ENCODE measurements at places on chromosomes 1 and 21.

DNA sequence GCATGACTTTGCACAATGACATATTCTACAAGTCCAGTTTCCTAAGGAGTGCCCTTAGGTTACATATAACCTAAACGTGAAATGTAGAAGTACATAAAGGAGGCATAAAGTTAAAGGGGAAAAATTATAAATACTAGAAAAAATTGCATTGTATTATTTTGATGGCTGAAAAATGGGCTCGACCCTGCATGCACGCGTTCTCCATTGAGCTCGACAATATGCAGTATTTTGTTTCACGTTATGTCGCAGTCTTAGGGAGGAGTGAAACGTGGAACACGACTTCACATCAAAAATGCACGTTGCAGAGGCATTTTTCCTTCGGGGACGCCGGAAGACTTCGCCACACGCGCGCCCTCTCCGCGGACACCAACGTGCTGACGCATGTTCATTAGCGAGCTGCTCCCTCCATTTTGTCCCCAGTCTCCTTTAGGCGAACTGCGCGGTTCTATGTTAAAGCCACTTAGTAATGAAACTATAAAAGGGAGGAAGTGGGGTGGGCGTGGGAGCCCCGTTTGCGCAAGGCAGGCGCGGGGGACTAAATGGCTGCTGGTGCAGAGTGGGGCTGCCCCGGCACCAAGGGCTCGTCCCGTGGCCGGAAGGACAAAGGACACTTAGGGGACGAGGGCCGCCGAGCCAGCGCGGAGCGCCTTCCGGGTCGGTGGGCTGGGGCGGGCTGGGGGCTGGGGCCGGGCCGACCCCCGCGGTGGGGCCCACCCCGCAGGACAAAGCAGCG, 749 bp upstream of the COX20 start:
- DNase-seq, result peak; percentile 98

GRCh38 chr1:28833381-28833780, 21.4 kb downstream of the OPRD1 start:
- DNase-seq, result no peak

DNA sequence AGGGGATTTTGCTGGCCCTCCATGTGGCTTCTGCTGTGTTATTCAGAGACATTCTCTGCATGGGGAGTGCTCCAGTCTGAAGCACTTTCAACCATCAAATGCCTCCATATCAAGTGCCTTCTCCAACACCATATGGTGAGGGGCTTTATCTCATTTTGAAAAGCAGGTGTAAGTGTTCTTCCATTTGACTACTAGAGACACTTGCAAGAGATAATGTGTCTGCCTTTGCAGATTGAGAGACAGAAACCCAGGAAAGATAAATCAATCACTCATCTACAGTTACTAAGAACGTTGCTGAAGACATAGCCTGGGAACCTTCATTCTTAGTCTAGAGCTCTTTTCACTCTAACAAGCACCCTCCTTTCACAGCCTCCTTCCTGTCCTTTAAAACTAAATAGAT, 29.5 kb upstream of the REG4 start:
- DNase-seq, result no peak

GRCh38 chr21:38777531-38777930, 28.2 kb upstream of the ETS2 start:
- no peak for DNase-seq

DNA sequence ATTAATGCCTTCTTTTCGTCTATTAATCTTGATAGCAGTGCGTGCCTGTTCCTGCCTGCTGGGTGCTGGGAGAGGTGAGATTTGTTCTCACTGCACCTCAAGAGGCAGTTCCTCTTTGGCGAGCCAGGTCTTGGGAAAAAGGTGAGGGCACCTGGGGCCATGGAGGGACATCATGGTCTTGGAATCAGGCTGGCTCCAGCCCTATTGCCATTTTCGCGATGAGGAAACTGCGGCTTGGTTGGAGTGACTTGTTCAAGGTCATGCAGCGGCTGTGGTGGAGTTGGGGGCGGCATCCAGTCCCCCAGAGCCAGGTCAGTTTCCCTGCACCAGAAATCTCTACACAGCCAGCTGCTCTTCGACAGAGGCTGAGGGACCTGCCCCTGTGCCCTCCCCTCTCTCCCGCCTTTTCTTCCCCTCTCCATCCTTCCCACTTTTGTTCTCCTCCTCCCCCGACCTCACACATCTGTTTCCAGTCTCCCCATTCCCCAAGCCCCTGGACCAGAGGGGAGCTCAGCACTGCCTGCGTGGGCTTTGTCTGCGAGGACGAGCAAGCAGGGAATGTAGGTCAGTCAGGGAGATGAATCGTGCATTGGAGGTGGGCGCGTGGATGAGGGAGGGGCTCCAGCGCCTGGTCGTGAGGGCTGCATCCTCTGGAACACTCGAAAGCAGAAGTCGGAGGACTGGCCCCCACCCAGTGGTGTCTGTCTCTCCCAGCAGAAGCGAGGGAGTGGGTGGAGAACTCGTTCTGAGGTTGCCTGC, 135.1 kb downstream of the ACTL8 start:
- DNase-seq, result no peak

DNA sequence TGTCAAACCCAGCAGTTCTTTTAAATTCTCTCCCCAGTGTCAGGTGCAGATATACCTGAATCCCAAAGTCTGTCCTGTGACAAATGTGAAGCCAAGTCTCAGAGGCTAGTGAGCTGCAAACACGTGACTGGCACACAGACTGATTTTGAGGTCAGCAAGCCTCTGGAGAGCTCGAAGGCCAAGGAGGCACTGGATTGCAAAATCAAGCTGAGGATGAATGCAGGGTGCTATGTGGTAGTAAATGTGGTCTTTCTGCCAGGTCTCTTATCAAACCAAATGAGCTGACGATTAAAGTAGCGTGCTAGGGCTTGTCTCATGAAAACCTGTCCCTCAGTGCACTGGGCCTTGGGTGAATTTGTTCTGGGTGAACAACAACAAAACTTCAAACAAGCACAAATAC, 20.6 kb downstream of the GPR3 start:
- no peak for DNase-seq

DNA sequence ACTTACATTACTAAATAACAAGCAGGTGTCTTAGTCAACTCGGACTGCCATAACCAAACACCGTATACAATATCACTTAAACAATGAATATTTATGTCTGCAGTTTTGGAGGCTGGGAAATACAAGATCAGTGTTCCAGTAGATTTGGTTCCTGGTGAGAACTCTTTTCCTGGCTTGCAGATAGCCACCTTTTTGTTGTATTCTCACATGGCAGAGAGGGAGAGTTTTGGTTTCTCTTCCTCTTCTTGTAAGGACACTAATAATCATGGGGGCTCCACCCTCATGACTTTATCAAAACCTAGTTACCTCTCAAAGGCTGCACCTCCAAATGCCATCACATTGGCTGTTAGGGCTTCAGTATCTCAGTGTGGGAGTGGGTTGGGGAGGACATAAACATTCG, 82.9 kb upstream of the CACYBP start:
- no peak for DNase-seq

DNA sequence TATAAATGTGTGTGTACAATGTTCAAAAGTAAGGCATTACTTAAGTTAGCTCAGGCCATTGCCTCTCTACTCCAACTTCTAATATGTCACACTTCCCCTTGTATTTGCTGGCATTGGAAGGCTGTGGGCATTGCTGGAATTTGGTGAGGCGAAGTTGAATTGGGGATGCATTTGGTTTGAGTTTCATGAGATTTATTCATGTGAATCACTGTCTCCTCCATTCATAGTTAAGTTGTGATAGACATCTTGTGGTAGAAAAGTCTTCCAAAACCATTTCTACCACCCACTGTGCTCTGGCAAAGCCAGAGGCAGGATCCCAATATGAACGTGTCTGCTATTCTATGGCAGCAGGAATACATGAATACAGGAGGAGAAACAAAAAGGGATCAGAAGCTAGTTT, 397.8 kb upstream of the USP24 start:
- DNase-seq, result no peak
